Coronary artery (tissue), 2 donors: ENCODE measurements at places on chromosomes 5 and 9.

DNA sequence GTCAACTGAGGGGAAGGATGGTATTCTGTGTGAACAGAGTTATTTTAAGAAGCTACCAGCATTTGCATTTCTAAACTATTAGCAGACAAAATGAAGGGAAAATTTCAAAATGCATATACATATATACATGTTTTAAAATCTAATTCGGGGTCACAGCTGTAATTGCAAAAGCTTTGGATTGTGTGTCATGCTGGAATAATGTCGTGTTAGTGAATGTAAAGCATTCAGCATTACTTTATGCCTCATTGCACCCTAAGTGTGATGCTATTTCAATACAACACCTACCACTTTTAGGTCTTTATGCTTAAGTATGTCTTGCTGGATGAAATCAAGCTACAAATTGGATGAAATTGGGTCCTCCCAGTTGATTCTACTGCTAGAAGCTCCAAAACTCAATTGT lies 687.6 kb upstream of the MEF2C start:
- DNase-seq: no peak

DNA sequence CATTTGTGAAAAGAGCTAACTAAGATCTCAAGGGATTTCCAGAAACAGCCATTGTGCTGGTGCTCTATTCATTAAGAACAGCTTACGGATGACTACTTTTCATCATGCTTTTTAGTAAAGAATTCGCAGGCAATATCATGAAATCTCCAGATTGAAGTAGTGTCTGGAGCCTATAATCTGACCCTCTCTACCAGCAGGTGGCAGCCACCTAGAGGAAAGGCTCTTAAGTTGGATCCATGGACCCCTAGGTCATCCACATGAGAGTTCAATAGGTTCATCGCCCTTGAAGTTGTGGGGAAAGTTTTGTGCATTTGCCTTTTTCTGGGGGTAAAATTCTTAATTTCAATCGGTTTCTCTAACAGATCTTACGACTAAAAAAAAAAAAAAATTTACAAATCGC lies 82.3 kb downstream of the SLC1A3 start:
- DNase-seq: no peak

DNA sequence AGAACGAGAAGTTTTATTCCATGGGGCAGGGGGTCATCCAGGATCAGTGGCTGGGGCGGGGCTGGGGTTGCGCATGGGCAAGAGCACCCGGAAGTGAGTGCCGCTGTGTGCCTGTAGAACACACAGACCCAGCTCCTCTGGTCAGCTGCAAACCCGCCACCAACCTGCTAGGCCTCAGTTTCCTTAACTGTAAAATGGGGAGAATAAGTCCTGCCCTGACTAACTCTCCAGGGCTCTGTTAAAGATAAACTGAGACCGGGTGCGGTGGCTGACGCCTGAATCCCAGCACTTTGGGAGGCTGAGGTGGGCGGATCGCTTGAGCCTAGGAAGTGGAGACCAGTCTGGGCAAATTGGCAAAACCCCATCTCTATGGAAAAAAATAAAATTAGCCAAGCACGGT lies 152.2 kb downstream of the GABBR2 start:
- DNase-seq: no peak

DNA sequence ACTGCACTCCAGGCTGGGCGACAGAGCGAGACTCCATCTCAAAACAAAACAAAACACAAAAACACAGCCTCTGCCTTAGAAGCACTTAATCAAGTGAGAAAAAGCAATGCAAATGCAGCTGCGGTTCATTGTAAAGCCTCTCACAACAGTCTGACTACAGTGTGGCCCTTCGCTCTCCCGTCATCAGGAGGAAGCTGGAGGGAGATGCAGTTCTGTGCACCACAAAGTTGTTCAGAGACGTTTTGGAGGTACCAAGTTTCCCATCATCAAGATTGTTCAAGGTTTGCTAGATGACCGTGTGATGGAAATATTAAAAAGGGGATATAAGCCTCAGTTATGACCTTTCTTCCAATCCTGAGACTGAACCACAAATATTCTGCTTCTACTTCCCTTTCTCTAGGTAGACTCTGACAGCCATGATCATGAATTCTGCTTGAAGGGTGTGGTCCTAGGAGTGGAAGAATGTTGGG lies 40.9 kb downstream of the SEC61B start:
- DNase-seq: no peak

DNA sequence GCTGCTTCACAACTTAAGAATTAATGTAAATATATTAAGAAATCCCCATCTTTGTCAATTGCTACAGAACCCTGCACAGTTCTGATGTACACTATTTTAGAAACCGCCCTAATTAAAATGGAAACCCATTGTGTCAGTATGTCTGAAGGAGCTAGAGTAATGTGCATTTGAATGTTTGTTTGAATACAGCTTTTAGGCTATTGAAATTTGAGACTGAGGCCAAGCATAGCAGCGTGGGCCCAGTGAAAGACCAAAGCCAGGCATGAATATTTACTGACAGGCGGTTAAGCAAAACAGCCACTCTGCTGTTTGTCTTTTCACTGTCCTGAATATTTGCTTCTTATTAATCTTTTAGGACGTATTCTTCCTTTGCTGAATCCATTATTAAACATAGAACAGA lies 252.3 kb downstream of the IZUMO3 start:
- no peak for DNase-seq

- DNase-seq: no peak
These were observed 166.6 kb downstream of the ROR2 start for GRCh38 chr9:91783411-91783810.

- no peak for DNase-seq
These were observed 12.0 kb downstream of the MACROH2A1 start for GRCh38 chr5:135386886-135387628.
